Substantia nigra (tissue), 51 donors: ENCODE measurements at places on chromosomes 11 and 22.

DNA sequence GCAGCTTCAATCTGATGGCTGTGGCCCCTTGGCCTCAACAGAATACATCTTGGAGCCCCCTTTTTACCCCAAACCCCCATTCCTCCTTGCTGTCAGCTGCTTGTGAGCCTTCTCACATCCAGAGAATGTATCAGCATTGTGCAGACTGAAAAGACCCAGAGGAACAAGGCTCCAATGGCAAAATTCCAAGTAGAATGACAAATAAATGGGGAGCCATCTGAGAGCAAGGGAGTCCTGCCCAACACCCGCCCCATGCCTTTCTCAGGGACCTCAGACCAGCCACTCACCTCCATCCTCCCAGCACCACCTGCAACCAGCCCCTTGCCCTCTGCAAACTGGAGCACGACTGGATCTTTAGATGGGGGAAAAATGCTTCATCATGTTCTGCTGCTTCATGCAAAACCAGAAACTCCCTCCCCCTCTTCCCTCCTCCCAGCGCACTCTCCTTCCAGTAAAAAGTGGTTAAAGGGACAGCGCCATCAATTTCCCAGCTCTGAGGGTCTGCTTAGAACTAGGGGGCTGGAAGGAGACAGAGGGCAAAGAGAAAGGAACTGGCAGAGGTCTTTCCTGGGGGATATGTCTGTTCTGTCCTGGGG is 2.2 kb upstream of the NEFH start:
- no peak for DNase-seq

GRCh38 chr11:83306200-83307080 is 20.3 kb upstream of the CCDC90B start:
- DNase-seq, result no peak

- no peak for DNase-seq
These were observed 1.2 kb downstream of the SLC37A4 start for GRCh38 chr11:119029340-119030028.

DNA sequence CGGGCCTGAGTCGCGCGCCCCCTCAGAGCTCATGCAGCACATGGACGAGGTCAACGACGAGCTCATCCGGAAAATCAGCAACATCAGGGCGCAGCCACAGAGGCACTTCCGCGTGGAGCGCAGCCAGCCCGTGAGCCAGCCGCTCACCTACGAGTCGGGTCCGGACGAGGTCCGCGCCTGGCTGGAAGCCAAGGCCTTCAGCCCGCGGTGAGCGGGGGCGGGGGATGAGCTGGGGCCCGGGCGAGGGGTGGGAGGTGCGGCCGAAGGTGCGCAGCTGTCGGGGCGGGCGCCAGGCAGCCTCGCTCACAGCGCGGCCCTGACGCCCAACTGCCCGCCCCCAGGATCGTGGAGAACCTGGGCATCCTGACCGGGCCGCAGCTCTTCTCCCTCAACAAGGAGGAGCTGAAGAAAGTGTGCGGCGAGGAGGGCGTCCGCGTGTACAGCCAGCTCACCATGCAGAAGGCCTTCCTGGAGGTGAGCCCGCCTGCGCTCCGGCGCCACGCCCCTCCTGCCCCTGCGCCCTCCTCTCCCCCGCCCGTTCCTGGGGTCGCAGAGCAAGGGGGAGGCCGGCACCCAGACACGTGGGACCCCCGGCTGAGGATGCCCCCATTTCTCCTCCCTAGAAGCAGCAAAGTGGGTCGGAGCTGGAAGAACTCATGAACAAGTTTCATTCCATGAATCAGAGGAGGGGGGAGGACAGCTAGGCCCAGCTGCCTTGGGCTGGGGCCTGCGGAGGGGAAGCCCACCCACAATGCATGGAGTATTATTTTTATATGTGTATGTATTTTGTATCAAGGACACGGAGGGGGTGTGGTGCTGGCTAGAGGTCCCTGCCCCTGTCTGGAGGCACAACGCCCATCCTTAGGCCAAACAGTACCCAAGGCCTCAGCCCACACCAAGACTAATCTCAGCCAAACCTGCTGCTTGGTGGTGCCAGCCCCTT is 20.5 kb downstream of the EPS8L2 start:
- DNase-seq, result no peak

GRCh38 chr11:95093548-95093947 is 3.9 kb downstream of the ENDOD1 start:
- no peak for DNase-seq

DNA sequence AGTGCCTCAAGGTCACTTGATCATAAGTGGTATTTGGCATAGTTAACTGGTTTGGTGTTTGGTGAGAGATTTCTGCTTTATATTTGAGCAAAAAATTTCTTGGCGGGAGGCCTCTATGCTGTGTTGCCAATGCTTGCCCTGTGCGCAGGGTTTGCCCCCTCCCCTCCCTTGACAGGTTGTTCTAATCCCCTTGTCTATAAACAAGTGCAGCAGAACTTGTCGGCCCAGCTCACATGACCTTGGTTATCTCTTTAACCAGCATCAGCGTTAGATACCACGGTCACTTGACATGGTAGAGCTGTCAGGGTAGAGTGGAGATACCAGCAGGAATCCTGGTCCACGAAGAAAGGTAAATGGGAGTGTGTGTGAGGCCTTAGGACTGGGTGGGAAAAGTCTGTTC is 35.6 kb downstream of the MARK2 start:
- no peak for DNase-seq

DNA sequence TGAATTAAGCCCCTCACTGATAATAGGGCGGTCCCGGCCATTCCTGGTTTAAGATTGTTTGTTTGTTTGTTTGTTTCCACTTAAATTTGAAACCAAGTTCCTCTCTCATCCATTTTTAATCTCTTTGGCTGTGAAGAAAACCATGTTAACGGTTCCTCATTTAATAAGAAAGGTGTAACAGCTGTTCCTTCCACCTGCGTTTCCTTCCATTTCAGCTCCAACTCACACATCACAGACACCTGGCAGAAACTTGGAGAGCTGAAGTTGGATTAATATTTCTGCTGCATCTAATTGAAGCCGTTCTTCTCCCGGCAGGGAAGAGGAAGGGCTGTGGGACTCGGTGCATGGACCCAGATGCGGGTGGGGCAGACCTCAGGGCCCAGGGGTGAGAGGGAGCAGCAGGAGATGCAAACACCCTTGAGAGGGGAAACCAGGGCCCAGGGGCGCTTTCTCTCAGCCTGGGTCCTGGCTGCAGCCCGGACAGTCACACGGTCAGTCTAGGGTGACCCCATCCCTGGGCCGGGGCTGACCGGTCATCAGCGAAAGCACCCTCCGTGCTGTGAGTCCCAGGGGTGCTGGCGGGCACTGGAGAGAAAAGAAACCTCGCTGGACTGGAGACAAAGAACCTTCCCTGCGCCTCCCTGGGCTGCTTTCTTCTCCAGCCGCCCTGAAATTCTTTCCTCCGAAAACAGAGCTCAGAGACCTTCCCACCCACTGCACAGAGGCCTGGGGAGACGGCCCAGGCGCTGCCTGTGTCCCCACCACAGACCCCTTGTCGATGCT is 242.0 kb downstream of the BRD1 start:
- DNase-seq, result no peak

- no peak for DNase-seq
These were observed 182.6 kb downstream of the LARGE1 start for GRCh38 chr22:33737662-33738061.
